ENCODE measurements at places on chromosomes 6 and 20. TPM values are rescaled to one million over a fixed set of nuclear protein-coding genes. Genes with fewer than 3 reads are reported as not detected.

GRCh38 chr6:129472239-129472638, 237.7 kb downstream of the ARHGAP18 start:
- no peak for DNase-seq
- no peak overlapping the region for H3K27ac ChIP-seq

DNA sequence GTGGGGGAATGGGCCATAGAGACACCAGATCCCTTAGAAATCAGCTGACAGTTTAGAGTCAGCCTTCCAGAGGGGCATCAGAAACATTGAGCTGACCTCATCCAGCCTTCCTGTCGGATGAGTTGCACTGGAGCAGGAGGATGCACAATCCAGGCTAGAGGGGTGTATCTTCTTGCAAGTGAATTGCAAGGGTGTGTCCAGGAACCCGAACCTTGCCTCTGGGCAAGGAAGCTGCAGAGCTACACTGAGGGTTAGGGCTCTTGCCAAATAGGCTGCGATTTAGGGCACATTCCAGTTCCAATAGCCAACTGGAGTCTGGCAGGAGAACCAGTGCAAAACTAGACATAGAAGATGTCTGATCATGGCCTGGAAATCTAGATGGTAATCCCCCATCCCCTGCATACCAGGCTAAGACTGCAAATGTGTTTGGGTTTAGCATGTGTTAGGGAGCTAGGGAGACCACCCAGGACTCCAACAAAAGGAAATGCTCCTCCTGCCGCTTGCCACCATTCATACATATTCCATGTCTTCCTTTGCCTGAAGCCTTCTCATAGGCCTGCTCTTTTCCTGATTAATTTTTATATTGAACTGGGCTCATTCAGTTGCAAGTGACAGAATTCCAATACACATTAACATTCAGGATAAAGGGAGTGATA, 6.3 kb upstream of the UTRN start:
- DNase-seq, result no peak
- H3K36me3 ChIP-seq, result no peaks in the 10 kb centered on the region
- H3K27me3 ChIP-seq, result no peaks in the 10 kb centered on the region
- no peak overlapping the region for H3K27ac ChIP-seq

GRCh38 chr6:138999949-139000725, 12.1 kb upstream of the REPS1 start:
- H3K4me1 ChIP-seq, result peaks cover 4% of the 10 kb centered on the region
- H3K4me3 ChIP-seq, result no peak overlapping the region
- H3K36me3 ChIP-seq, result no peaks in the 10 kb centered on the region
- no peak overlapping the region for H3K27ac ChIP-seq
- H3K27me3 ChIP-seq, result no peaks in the 10 kb centered on the region

DNA sequence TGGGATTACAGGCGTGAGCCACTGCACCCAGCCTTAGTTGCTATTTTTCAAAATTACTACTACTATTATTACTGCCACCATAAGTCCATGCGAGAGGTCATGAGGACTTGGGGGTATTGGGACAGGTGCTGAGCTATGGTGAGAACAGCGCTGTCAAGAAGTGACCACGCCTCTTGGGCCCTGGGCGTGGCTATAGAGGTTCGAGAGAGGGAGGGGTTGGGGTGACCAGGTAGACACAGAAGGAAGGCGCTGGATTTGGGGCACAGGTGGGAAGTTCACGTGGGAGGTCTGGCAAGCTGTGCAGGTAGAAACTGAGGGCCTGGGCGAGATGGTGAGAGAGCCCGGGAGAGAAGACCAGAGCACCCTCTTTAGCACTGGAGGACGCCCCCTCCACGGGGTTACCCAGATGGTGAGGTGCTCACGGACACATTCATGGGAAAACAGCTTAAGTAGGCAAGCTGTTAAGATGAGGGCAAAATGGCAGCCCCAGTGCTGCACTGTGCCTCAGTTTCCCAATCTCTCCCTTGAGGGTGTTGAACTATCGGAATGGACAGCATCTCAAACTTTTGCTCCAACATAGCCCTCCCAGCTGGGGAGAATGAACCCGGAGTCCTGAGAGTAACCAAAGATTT, 61.0 kb downstream of the RAB44 start:
- no peak overlapping the region for H3K27ac ChIP-seq
- H3K4me3 ChIP-seq, result no peak overlapping the region
- no peak for DNase-seq
- no peaks in the 10 kb centered on the region for H3K27me3 ChIP-seq
- H3K4me1 ChIP-seq, result peaks cover 3% of the 10 kb centered on the region

BTNL2 gene
- not detected for total RNA-seq

DNA sequence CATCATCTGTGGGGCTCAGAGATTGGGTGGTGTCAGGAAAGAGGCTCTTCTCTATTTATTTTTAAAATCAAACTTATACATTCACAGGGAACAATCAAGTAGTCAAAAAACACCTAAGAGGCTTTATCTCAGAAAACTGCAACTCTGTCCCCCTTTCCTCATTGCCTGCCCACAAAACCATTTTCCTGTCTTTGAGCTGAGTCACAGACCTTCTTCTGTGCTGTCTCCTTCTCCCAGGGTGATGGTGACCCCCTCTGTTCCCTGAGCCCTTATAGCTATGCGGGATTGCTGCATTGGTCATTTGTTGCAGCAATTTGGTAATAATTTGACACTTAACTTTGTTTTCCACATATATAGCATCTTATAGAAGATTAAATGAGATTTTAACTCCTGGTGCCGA, 195.2 kb upstream of the PROKR2 start:
- no peaks in the 10 kb centered on the region for H3K36me3 ChIP-seq
- H3K27ac ChIP-seq, result no peak overlapping the region
- no peaks in the 10 kb centered on the region for H3K27me3 ChIP-seq
- DNase-seq, result no peak
- H3K4me3 ChIP-seq, result no peak overlapping the region

KCNQ2 gene
- not detected for total RNA-seq

OR2H1 gene
- total RNA-seq, result not detected

DNA sequence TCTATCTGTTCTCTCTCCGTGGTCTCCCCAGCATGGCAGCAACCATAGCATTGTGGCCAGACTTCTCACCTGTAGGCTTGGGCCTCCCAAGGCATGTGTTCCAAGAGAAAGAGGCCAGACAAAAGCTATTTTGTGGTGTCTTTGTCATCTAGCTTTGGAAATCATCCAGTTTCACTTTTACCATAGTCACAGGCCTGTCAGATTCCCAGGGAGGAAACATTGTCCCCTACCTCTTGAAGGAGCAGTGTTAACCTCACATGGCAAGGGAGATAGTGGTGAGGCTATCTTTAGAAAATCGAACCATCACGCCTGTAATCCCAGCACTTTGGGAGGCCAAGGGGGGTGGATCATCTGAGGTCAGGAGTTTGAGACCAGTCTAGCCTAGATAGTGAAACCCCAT, 42.3 kb upstream of the RALGAPA2 start:
- no peak overlapping the region for H3K27ac ChIP-seq
- no peaks in the 10 kb centered on the region for H3K27me3 ChIP-seq
- H3K4me3 ChIP-seq, result no peak overlapping the region
- DNase-seq, result no peak
- no peaks in the 10 kb centered on the region for H3K36me3 ChIP-seq
- no peaks in the 10 kb centered on the region for H3K4me1 ChIP-seq

GRCh38 chr20:57795342-57795697, 85.5 kb upstream of the PMEPA1 start:
- H3K36me3 ChIP-seq, result no peaks in the 10 kb centered on the region
- no peak for DNase-seq
- H3K4me3 ChIP-seq, result no peak overlapping the region
- no peak overlapping the region for H3K27ac ChIP-seq
- H3K4me1 ChIP-seq, result no peaks in the 10 kb centered on the region

DNA sequence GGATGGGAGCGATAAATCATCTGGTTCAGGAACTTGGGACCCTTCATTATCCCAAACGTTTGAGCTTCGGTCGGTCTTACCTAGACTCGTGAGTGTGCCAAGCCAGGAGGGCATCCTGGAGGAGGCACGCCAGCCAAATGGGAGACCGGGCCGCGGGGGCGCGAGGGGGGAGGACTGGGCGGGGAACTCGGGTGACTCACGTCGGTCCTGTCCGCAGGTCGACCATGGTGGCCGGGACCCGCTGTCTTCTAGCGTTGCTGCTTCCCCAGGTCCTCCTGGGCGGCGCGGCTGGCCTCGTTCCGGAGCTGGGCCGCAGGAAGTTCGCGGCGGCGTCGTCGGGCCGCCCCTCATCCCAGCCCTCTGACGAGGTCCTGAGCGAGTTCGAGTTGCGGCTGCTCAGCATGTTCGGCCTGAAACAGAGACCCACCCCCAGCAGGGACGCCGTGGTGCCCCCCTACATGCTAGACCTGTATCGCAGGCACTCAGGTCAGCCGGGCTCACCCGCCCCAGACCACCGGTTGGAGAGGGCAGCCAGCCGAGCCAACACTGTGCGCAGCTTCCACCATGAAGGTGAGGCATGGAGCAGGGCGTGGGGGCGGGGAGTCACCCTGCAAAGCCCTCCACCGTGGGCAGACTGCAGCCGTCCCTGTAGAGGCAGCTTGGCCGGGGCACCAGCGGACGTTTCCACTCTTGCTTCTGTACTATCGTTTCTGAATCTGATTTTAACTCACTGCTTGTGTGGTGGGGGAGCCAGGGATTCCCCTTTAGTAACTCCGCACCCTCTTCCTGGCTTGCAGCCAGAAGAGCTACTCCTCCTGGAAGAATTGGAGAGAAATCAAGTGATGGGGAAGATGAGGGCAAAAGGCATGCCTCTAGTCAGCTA, 2.7 kb downstream of the BMP2 start:
- no peak for DNase-seq
- H3K36me3 ChIP-seq, result no peaks in the 10 kb centered on the region
- no peaks in the 10 kb centered on the region for H3K4me1 ChIP-seq

GRCh38 chr6:83908813-83909212, 49.3 kb downstream of the CYB5R4 start:
- peaks cover 24% of the 10 kb centered on the region for H3K4me1 ChIP-seq
- H3K27me3 ChIP-seq, result no peaks in the 10 kb centered on the region
- H3K4me3 ChIP-seq, result no peak overlapping the region
- DNase-seq, result no peak
- no peak overlapping the region for H3K27ac ChIP-seq
- no peaks in the 10 kb centered on the region for H3K36me3 ChIP-seq

DNA sequence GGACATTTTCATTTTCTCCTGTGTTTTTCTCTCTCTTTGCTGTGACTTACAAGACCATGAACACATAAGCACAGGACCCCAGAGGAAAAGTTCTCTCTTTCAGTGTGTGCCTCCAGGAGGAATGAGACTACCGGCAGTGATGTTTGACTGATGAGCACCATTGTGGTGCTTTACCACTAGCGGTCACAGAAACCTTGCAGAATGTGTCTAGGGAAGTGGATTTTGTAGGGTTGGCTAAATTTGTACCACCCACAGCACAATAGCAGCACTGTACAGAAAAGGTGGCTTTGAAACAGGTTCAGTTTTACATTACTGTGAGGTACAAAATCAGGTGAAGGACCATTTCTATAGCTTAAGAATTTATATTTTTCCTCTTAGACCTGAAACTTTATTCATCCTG, 301.9 kb upstream of the SUPT3H start:
- no peaks in the 10 kb centered on the region for H3K4me1 ChIP-seq
- no peaks in the 10 kb centered on the region for H3K27me3 ChIP-seq
- DNase-seq, result no peak

DNA sequence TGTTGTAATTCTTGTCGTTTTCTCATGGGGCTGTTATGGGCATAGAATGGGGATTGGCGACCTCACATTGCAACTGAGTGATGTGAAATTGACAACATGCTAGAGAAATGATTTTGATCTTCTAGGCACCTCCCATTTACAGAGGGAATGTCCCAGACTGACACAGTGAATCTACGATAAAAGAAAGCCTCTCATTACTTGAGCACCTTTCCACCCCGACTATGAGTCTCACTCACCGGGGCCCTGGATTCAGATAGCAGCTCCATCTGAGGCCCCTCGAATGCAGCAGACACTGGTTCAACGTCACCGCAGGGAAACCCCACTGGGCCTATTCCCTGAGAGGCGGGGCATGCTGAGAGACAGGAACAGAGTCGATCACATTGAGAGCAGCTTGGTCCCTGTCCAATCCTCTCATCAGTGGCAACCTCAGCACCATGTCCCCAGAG, 49.1 kb downstream of the NFATC2 start:
- H3K27me3 ChIP-seq, result no peaks in the 10 kb centered on the region
- peaks cover 11% of the 10 kb centered on the region for H3K4me1 ChIP-seq
- H3K27ac ChIP-seq, result no peak overlapping the region
- no peaks in the 10 kb centered on the region for H3K36me3 ChIP-seq
- H3K4me3 ChIP-seq, result no peak overlapping the region

- H3K27me3 ChIP-seq, result no peaks in the 10 kb centered on the region
- peaks cover 10% of the 10 kb centered on the region for H3K4me1 ChIP-seq
- H3K27ac ChIP-seq, result peak overlapping the region; percentile 84
- no peak for DNase-seq
Measured at GRCh38 chr6:75403563-75404080, 90.0 kb downstream of the FILIP1 start.

- no peaks in the 10 kb centered on the region for H3K27me3 ChIP-seq
- no peak overlapping the region for H3K4me3 ChIP-seq
- no peak overlapping the region for H3K27ac ChIP-seq
Measured at GRCh38 chr20:57275813-57276212, 9.4 kb upstream of the BMP7 start.

DNA sequence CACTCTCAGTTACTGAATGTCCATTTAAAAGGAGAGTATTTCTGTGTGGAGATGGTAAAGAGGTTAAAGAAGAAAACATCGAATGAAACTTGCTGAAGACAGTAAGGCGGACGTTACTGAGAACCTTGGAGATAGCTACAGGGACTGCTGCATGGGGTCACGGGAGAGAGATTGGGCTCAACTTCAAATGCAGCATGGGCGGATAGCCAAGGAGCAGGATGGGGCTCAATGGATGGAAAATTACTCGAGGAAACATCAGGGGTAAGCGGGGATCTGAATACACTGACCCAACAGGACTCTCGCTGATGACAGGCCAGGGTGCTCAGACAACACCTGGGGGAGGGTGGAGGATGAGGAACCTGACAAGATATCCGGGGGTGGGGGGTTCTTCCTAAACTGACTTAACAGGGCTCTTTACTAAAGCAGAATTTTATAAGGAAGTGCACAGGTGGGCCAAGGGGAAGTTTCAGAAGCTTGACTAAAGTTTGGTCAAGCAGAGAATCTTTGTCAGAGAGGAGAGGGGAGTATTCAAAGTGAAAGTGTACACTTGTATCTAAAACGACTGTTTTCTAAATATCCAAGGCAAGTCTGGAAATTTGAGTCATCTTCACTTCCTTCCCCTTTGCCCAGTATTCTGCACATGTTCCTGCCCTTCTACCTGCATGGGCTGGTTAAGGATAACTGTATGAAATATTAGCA, 22.8 kb downstream of the ECT2L start:
- H3K36me3 ChIP-seq, result no peaks in the 10 kb centered on the region
- no peak overlapping the region for H3K4me3 ChIP-seq
- no peak for DNase-seq
- H3K27me3 ChIP-seq, result no peaks in the 10 kb centered on the region

GRCh38 chr20:63890201-63890576, 4.7 kb upstream of the DNAJC5 start:
- no peak overlapping the region for H3K27ac ChIP-seq
- peaks cover 37% of the 10 kb centered on the region for H3K36me3 ChIP-seq
- H3K4me1 ChIP-seq, result no peaks in the 10 kb centered on the region
- H3K27me3 ChIP-seq, result no peaks in the 10 kb centered on the region
